KBM-7 (cell line): ENCODE measurements at places on chromosomes 12 and 14.

DNA sequence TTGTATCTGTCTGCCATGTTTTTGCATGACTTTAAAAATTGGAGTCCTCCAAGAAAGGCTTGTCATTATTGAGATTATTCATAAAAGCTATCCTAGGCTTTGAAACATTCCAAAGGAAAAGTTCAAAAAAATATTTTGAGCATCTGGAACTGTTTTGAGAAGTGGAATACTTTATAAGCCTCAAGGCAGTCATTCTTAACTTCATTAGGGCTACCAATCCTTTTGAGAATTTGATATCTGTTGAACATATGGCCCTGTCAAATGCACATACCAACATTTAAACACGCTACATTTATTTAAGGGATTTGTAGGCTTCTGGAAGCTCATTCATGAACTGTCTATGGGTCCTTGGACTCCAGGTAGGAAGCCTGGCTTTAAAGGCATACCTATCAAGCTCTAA, 77.0 kb downstream of the TMEM117 start:
- no peak for DNase-seq

GRCh38 chr12:120834489-120835303, 69.5 kb downstream of the SPPL3 start:
- no peak for DNase-seq

DNA sequence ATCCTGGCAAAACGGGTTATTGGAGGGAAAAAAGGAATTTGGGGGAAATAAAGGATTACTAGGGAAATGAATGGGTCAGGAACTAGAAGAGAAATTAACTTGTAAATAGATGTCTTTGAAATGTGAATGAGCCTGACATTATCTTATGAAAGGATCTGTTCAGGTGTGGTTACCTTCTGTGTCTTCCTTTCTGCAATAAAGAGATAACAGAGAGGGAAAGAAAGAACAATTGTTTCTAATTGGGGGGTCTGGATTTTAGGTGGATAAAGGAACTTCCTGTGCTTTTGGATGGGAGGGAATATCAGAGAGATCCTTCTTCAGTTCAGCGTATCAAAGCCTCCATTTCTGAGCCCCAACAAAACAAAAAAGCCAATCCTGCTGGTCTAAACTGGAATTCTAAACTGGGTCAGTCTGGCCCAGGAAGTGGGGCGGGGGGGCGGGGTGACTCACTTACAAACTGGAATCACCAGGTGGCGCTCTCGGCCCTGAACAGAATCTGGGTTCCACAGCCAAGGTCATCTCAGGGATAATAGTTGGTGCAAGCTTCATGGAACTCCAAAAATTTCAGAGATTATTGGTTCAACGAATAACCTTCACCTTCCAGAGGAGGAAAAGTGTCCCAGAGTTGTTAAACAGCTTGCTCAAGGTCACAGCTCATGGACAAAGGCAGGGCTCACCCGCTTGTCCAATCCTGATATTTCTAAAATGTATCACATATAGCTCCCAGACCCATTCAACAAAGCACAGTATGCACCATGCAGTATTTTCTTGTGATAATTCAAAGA, 15.2 kb upstream of the PEBP1 start:
- peak; percentile 61 for DNase-seq

- peak; percentile 85 for DNase-seq
These were observed 10.6 kb downstream of the CEP128 start for GRCh38 chr14:80930836-80931389.

GRCh38 chr12:41034686-41035085, 153.4 kb upstream of the PDZRN4 start:
- DNase-seq = no peak

- DNase-seq = no peak
These were observed 2.0 kb downstream of the INTS13 start for GRCh38 chr12:26935636-26936378.

GRCh38 chr14:62123961-62124360, 361.7 kb downstream of the SNAPC1 start:
- DNase-seq = no peak

GRCh38 chr12:131829356-131829747, 1.2 kb downstream of the MMP17 start:
- DNase-seq = peak; percentile 56

- DNase-seq = no peak
These were observed 229.5 kb upstream of the RTL1 start for GRCh38 chr14:101133068-101133467.

GRCh38 chr12:67827820-67828383, 161.3 kb upstream of the IFNG-AS1 start:
- DNase-seq = no peak

DNA sequence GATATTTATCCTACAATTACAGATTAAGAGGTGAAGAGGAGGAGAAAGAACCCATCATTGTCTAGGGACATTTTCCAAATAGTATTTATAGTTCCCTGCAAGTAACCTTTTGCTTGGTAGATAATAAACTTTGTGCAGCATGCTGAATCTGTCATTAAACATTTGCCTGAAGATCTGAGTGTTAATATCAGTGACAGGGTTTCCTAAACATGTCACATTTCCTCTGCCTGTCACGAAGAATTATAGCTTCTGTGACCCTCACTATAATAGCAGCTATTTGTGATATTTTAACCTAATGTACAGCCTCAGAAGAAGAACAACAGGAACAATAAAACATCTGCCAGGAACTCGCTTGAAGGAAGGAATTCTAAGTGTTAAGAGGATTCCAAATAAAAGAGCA, 350.3 kb downstream of the GXYLT1 start:
- no peak for DNase-seq

DNA sequence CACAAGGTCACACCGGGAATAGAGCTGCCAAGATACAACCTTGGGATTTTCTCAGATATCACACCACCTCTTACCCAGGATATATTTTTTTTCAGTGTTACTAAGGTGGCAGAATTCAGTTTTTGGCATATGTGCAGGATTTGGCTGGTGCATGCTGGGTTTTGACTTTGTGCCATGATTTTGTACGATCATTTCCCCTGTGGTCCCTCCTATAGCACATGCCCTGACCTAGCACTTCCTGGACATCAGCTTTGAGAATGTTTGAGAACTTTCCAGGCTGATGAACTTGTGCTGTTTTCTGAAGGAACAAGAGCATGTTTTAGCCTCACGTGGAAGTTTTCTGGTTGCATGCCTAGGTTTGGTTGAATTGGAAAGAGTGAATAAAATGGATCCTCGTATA, 11.0 kb upstream of the TBPL2 start:
- peak; percentile 16 for DNase-seq

- DNase-seq = peak; percentile 48
These were observed 23.9 kb upstream of the ITGA5 start for GRCh38 chr12:54442961-54443360.

- DNase-seq = no peak
These were observed 582.3 kb downstream of the KCNH5 start for GRCh38 chr14:62462988-62463387.

DNA sequence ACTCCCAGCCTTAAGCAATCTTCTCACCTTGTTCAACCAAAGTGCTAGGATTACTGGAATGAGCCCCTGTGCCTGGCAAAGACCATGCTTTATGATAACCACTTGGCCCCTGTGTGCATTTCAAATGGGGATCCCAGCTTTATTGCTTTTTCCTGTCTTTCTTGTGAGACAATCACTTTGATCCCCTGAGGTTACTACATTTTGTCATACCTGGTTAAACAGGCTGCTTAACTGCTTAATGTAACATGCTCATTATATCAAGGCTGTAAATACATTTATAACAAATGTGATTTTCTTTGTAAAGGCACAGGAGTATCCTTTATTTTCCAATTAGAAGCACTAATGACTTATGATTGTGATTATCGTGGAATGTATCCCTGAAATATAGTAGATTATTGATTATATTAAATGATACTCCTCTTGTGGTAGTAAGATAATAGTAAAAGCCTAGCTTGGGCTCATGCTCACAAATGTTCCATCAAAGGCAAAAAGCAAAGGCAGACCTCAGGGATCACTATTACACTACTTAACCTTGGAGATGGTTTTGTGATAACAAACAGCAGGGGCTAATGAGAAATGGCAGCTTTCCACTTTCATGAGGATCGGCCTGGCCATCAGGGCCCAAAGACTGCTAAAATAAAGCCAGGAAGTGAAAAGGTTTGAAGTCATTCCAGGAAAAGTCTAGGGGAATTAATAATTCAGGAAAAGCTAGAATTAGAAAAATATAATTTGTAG, 290.8 kb upstream of the MDGA2 start:
- no peak for DNase-seq

DNA sequence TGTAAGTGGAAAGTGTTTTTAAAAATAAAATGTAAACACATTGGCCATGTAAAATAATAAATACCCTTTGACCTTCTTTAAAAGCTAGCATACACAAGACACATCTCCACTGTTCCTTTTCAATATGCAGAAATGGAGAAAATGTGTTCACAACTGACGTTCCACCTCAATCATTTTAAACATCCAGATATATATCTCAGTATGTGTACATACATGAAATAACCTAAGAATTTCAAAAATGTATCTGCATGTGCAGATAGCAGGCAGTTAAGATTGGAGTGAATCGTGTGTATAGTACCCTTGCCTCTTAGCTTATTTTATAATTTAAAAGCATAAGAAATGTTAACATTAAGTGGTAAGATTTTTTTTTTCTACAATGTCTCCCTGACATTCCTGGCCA, 406.2 kb upstream of the FLRT2 start:
- DNase-seq = no peak

DNA sequence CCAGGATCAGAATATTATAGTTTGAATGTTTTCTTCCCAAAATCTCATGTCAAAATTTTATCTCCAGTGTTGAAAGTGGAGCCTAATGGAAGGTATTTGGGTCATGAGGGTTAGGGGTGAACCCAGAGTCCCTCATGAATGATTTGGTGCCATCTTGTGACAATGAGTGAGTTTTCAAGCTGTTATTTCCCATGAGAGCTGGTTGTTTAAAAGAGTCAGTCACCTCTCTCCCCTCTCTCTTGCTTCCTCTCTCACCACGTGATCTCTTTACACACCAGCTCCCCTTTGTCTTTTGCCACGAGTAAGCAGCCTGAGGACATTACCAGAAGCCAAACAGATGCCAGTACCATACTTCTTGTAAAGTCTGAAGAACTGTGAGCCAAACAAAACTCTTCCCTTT, 561.6 kb downstream of the RERGL start:
- peak; percentile 16 for DNase-seq

DNA sequence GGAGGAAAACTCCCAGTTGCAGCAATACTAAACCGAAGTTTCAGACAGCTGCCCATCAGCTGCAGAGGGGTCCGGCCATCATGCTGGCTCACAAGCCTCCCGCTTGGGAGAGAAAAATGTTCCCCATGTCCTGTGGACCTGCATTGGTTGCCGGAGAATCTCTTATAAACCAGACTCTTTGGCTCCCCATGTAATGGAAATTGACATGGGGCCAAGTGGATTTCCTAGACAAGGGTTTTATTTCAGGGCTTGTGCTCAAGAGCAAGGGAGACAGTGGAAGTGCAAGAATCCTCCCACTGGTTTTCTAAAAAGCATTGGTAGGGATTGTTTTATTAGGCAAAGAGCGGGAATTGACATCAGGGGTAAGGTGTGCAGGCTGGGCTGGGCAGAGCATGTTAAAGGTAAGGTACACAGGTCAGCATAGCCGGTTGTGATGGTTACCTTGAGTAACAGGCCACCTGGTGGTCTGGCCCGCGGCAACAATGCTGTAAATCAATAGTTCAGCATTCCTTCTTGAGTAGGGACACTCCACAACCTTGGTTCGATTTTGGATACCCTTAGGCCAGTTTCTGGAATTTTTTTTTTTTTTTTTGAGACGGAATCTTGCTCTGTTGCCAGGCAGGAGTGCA, 135.4 kb downstream of the UNC79 start:
- DNase-seq = no peak

DNA sequence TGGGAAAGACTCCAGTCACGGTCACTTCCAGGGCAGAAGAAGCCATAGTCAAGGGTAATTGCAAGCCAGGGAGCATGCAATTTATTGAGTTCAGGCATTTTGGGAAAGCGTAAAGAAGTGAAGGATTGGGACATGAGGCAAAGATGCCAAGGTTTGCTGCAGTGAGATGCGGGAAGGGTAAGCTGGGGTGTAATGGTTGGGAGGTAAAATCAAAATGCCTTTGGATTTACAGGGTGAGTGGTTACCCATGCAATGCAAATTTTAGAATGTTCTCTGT, 167.5 kb downstream of the BRMS1L start:
- no peak for DNase-seq

GRCh38 chr12:67826946-67827720, 162.1 kb upstream of the IFNG-AS1 start:
- DNase-seq = no peak

DNA sequence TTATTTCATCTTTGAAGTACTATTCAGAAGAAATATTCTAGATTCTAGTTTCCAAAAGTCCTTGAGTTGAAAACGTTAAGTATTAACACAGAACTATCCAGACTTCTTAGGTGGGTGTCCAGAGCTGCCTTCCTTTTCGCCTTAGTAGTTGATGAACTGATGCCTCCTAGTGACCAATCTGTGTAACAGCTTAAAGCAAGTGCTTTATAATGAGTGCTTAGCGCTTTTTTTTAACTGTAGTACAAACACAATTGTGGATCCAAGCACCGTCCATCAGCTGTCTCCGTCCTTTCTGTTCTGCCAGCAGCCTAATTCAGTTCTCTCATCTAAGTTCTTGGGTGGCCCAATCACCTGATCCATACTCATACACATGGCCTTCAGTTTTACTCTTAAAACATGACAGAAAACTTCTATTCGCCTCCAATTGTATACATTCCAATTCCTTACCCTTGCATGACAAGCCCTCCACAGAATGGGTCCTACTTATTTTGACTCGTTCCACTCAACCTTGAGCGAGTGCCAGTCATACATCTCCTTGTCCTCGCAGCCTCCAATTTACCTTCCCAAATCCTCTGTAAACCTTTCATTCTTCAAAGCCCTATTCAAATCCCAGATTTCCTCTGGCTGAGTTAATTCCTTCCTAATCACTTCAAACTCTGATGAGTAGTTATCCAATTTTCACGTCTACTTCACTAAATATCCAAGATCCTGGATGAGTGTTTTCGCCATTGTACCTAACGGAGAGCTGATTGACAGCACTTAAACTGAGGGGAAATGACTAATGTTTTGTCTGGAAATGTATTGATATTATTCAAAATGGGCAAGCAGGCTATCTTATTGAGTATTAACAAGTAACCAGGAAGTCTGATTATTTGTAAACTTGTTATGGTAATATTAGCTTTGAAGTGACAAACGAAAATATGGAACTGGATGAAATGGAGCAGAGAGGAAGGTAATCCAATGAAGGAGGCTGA, 5.8 kb upstream of the PHLDA1 start:
- peak; percentile 77 for DNase-seq

GRCh38 chr14:89205137-89205740, 211.8 kb downstream of the FOXN3 start:
- no peak for DNase-seq

DNA sequence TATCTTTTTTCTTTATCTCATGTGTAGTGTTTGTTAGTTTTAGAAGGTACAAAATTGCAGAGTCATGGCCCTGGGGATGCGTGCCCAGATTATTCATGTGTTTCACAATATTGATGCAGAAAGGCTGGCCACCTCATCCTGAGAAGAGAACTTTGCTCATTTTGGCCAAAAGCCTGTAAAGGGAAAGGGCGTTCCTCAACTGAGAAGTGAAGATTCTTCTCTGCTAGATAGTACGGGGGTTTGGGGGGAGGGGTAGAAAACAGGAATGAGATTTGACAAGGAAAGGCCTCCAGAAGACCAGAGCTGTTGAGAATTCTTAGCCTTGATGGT, 1.7 kb downstream of the MGST1 start:
- DNase-seq = peak; percentile 87

GRCh38 chr14:89418976-89419375, 1.9 kb upstream of the FOXN3 start:
- no peak for DNase-seq
